Hippocampal formation (tissue), 2 donors: ENCODE measurements at places on chromosomes 7 and 10.

DNA sequence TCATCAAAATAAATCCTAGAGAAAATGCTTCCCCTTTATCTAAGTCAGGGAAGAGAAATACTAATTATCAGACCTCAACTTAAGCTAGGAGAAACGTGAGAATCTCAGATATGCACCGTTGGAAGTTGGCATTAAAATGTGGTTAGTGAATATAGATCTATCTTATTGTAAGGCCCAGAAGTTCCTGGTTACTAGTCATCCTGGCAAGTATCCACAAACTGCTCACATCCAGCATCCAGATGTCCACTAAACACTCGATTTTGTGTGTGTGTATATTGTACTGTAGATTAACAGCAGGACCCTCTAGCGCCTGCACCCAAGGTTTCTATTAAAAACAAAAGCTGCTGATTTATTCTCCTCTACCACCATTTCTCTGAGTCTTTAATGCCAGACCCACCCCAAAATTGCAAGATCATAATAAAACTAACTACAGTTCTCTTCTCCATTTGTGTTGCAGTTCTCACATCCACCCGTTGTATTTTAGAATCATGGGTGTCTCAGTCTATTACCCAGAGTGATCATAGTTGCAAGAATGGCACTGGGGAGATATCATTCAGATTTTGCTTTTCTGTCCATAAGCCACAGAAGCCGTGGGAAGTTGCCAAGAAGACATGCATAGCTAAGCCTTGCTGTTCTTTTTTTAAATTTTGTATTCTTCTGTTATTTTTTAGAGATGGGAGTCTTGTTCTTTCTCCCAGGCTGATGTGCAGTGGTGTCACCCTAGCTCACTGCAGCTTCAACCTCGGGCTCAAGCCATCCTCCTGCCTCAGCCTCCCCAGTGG, 165.4 kb downstream of the KIAA1217 start:
- no peak for DNase-seq

DNA sequence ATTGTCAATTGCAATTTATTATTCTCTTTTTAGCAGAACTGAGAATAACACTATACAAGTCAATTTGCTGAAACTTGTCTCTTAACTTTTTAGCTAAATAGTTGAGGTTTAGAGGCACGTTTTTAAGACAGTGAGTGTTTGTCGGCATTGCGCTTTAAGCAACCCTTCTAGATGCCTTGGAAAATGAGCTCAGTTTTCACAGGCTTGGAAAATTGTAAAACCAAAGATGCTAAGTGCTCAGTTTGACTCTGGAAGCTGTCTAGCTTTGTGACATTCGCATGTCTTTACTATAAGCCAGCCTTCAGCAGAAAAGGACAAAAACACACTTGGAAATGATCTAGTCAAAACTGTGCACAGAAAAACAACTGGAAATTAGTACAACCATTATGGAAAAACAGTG, 500.4 kb downstream of the NEBL start:
- DNase-seq = no peak

DNA sequence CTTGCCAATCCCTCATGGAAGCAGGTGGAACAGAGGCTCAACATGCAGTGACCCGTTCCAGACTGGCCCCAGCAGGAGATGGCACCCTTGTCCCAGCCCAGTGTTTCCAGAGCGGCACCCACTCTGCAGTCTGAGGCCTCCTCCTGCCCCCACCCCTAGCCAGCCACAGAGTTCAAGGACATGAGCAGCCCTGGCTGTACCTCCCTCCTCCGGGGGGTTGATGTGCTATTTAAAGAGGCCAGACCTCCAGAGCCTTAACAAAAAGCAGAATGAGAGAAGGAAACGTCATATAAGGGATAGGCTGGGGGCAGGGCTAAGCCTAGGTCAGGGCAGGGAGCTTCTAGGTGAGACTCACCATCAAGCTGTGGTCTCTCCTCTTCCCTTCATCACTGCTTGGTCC, 115.7 kb upstream of the NANOS1 start:
- no peak for DNase-seq

DNA sequence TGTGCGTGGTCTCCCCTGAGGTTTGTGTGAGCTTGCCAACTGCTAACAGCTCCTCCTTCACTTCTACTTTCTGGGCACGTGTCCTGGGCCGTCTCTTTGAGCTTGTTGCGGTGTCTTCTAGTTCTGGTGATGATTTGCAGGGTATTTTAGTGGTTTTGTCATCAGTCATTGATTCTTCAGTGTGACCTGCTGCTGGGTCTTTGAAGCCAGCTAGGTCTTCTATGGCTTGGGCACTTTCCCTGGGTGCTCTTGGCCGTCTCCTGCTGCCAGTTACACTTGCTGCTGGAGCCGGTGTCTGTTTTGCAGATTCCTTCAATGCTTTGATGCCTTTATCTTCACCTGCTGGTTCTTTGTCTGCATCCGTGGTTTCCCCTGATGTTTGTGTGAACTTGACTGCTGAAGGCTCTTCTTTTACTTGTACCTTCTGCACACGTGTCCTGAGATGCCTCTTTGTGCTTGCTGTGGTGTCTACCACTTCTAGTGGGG, 23.0 kb downstream of the MKI67 start:
- no peak for DNase-seq

- DNase-seq = no peak
These were observed 14.8 kb downstream of the NPS start for GRCh38 chr10:127563718-127564553.

- no peak for DNase-seq
These were observed 569 bp upstream of the NPTX2 start for GRCh38 chr7:98616381-98617050.

- no peak for DNase-seq
These were observed 377.2 kb downstream of the PARD3 start for GRCh38 chr10:34437906-34438305.

GRCh38 chr7:117810642-117811512, 62.4 kb downstream of the CTTNBP2 start:
- DNase-seq = no peak

DNA sequence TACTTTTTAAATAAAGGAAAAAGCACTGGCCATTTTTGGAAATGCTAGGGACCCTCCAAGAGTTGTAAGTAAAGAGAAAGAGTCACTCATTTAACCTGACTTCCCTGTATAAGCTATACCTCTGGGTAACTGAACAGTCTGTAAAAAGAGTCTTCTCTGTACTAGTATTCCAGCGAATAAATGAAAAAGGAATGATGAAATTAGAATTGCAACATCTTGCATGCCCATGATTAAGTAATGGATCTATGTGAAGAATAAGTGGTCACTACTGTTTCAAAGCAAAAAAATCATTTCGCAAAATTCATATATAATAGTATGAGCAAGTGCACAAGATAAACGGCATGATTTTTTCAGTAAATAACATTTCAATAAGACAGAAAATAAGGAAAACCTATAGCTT, 116.8 kb downstream of the ZFAND4 start:
- DNase-seq = no peak

DNA sequence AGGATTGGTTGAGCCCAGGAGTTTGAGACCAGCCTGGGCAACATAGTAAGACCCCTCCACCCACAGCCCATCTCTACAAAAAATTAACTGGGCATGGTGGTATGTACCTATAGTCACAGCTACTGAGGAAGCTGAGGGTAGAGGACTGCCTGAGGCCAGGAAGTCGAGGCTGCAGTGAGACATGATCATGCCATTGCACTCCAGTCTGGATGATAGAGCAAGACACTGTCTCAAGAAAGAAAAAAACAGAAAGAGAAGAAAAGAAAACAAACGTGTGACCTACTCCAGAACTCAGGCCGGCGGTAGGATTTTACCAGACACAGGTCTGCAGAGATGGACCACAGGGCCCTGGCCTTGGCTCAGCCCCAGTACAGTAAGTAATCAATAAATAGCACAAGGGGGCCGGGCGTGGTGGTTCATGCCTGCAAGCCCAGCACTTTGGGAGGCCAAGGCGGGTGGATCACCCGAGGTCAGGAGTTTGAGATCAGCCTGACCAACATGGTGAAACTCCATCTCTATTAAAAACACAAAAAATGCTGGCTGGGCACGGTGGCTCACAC, 35.4 kb upstream of the TNRC18 start:
- no peak for DNase-seq

GRCh38 chr7:64875658-64876406, 27.2 kb upstream of the ZNF273 start:
- DNase-seq = no peak

GRCh38 chr7:92052684-92053083, 81.6 kb downstream of the CYP51A1 start:
- no peak for DNase-seq

GRCh38 chr10:110207805-110208613, 604 bp downstream of the MXI1 start:
- DNase-seq = no peak

- DNase-seq = no peak
These were observed 1.5 kb downstream of the LIPK start for GRCh38 chr10:88707429-88708155.

DNA sequence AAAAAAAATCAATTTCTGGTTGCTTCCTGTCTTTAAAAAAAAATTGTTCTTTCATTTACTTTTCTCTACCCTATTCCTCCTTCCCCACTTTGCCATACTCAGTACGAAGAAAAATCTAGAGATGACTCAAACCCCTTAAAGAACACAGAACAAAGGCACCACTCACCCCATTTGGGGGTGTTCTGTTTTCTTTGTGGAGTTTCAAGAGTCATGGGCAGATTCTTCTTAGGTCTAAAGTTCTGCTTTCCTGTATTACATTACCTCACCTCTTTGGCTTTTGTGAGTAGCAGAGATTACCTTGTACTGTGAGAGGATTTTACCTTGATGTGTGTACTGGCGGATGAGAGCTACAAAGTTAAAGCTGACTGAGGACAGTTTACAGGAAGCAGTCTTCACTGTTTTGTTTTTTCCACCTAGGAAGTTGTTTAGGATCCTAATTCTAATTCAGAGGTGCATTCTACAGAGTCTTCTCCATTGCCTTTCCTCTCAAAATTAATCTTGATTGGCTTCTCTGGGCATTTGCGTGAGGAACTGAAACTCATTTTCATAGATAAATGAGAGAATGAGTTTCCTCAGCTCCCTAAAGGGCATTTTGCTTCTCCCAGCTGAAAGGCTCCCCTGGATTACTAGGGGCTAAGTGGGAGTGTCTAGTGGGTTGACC, 20.7 kb downstream of the AVL9 start:
- DNase-seq = no peak

DNA sequence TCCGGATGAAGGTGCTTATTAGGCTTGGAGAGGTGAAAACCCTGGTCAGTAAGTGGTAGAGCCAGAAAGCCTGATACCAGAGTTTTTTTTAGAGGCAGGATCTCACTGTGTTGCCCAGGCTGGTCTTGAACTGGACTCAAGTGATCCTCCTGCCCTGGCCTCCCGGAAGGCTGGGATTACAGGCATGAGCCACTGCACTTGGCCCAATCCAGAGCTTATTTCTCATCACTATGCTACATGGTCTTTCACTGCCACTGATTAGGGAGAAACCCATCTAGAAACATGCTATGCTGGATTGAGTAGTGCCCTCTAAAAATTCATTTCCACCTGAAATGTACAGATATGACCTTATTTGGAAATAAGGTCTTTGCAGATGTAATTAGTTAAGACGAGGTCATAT, 28.4 kb upstream of the GJD4 start:
- no peak for DNase-seq
